ENCODE measurements at places on chromosomes 4 and X. TPM values are rescaled to one million over a fixed set of nuclear protein-coding genes. Genes with fewer than 3 reads are reported as not detected.

DNA sequence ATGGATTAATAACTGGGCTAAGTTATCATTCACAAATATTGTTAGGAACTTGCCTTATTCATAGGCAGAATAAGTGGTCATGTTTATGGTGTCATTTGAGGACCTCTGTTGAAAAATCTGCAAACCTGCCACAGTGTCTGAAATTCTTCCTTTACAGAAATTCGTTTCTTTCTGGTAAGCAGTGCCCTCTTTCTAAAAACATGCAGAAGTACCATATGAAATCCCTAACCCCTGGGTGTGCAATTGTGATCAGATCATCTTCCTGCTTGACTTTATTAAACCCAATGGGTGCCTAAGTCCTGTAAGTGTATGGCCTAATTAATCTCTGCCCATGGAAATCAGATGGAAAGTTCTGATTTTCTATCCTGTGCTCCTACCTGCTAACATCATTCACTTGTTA, 4.4 kb upstream of the HTATSF1 start:
- DNase-seq: no peak

GRCh38 chrX:67780694-67781109, 236.9 kb downstream of the AR start:
- no peak for DNase-seq

The TLL1 gene
- total RNA-seq: 7.2 TPM

- DNase-seq: no peak
Measured at GRCh38 chrX:33211356-33212260, at the start of gene DMD. Gene DMD (minus strand): TSS chrX:33211549. CDS start chrX:33211312, 237 bp downstream.

DNA sequence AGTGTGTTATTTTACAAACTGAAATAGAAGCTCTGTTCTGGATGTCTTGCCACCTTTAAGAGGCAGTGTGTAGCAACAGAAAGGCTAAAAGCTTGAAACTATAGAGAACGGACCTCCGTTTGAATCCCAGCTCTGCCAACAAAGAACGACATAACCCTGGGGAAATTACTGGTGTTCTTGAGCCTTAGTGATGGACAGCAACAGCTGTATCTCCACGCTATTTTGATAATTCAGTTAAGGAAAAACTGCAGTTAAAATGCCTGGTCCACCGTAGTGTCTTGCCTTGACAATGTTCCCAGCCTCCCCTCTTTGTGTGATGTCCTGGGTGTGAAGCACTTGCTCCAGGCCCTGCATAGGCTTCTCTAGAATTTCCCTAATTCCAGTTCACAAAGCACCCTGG, 256.8 kb upstream of the HS3ST1 start:
- DNase-seq: no peak

- DNase-seq: no peak
Measured at GRCh38 chr4:82865592-82865991, 25.4 kb downstream of the SEC31A start.

- DNase-seq: no peak
Measured at GRCh38 chr4:39702716-39703115, 4.8 kb downstream of the UBE2K start.

DNA sequence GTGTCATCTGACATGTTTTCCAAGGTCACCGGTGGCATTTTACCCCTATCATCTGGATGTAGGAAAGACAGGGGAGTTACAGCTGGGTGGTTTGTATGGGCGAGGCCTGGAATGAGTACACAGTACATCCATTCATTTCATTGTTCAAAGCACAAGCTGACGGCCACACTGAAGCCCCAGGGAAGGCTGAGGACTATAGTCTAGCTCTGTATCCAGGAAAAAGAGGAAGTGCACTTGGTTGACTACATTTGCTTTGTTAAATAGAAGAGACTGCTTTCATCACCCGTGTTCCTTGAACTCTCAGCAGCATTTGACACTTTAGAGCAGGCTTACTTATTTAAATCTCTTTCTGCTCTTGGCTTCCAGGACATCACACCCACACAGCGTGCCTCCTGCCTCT, 1041.0 kb upstream of the TENM3 start:
- no peak for DNase-seq

DNA sequence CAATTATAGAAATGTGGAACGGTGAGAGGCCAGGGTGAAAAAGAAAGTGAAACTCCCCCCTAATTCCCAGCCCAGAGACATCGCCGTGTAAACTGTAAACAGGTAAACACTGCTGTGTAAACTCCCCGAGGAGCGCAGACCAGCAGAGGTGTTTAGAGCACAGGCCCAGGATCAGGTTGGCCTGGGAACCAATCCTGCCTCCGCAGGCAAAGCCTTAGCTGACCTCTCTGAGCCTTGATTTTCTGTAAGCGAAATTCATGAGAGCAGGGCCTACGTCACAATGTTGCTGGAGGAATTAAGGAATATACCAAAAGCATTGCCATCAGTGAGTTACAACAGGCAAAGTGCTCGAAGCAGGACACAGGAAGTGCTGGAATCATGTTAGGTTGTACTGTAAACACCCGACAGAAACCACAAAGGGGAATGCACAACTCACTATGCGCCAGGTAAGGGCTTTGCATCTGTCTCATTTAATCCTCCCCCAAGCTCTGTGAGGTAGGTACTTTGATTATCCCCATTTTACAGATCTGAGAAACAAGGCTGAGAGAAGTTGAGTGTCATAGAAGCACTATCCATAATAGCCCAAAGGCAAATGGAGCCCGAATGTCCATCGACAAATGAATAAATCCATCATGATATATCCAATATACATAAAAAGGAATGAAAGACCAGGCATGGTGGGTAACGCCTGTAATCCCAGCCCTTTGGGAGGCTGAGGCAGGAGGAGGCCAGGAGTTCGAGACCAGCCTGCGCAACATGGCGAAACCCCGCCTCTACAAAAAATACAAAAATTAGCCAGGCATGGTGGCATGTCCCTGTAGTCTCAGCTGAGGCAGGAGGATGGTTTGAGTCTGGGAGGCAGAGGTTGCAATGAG, 30.7 kb upstream of the KIAA0232 start:
- DNase-seq: no peak

DNA sequence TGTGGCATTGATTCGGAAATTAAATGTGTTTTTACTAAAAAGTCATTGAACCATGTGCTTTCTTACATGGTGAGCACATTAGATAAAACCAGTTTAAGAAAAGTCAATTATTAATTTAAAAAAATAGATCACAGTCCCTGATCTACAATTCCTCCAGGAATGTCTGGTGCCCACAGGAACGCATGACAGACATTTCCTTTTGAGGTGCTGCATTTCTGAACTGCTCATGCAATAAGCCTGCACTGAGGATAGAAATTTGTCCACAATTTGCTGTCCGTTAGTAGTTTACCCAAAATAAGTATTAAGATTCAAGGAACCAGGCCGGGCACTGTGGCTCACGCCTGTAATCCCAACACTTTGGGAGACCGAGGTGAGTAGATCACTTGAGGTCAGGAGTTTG, 8.2 kb upstream of the ADAMTS3 start:
- no peak for DNase-seq

The GUCY1A1 gene
- total RNA-seq: 12.7 TPM

DNA sequence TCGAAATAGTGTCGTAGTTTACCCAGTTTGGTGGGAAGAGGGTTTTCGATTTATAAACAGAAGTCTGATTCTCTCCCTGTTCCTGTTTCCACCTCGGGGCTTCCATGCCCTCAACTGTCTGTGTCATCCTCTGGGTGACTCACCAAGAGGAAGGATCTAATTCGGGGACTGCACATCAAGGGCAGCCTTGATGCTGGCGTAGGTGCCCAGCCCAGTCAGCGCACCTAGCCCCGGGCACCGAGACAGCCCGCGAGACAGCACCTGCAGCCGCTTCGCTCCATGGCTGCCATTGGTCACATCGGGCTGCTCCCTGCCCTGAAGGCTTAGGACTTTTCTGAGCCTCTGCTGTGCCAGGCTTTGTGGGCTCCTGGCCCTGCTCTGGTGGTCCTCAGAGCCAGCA, 7.7 kb downstream of the ABCD1 start:
- no peak for DNase-seq

DNA sequence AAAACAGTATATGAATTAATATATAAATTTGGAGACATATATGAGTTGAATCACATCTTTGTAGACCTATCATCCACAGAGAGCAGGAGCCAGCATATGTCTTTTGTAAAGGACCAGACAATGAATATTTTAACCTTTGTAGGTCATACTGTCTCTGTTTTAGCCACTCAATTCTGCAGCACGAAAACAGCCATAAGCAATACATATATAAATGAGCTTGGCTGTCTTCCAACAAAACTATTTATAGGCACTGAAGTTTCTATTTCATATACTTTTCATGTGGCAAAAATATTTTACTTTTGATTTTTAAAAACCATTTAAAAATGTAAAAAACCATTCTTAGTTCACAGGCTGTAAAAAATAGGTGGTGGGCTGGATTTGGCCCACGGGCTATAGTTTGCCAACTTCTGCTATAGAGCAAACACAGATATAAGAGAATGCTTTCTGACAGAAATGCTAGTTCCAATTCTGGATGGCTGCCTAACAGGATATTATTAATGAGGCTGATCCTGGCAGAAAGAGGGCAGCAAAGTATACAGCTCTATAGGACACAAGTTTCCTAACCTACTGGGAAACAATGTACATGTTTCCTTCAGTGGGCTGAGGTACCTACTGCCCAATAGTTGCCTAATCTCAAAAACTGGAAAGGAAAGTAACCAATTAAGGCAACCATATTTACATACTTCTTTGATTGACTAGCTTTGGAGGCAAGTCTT, 58.1 kb upstream of the UCP1 start:
- DNase-seq: no peak

DNA sequence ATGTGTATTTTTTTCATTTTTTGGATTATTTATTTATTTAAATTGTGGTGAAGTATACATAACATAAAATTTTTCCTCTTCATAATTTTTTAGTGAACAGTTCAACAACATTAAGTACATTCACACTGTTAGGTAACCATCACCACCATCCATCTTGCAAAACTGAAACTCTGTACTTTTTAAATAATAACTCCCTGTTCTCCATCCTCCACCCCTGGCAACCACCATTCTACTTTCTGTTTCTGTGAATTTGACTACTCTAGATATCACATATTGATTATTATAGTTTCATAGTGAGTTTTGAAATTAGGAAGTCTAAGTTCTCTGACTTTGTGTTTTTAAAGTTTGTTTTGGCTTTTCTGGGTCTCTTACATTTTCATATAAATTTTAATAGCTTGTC, 89.3 kb upstream of the STX18 start:
- no peak for DNase-seq

GRCh38 chr4:165118256-165118909, 5.7 kb upstream of the TMEM192 start:
- DNase-seq: no peak

- DNase-seq: no peak
Measured at GRCh38 chr4:51845711-51846110, 2.8 kb downstream of the DCUN1D4 start.

The FAM149A gene
- 10.1 TPM for total RNA-seq

DNA sequence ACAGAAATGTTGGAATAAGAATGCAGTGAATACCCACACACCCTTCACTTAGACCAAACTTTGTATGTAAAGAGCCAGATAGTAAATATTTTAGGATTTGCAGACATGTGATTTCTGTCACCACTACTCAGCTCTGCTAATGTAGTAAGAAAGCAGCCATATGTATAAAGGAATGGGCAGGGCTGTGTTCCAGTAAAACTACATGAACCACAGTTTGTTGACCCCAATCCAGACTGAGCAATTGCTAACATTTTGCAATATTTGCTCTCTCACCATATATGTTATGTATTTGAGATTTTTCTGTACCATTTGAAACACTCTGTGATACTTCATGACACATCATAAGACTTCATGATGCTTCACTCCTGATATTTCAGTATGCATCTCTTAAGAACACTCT, 32.0 kb upstream of the TBC1D1 start:
- no peak for DNase-seq

The CSAG3 gene
- total RNA-seq: not detected

- DNase-seq: no peak
Measured at GRCh38 chr4:83010111-83010521, 507 bp downstream of the LIN54 start.

DNA sequence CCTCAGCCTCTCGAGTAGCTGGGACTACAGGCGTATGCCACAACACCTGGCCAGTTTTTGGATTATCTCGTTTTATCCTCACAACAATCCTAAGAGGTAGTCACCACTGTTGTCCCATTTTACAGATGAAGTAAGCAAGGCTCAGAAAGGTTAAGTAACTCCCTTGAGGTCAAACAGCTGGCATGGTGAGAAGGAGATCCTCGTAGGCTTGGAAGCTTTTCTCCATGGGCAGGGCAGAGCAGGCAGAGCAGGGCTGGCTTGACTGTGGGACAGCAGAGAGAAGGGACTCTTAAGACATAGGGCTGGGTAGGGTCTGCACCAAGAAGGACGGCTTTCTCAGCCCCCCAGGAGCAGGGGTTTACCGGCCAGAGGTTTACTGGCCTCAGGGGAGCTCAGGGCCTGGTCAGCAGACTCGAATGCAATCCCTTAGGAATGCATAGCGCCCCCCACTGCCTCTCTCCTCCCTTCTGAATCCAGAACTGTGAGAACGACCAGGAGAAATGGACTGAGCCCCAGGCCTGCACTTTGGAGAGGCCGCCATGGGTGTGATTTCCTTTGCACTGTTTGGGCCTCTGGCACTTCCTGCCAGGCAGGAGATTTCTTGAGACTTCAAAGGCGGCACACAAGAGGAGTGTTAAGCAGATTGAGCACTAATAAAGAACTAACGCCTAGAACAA, 14.0 kb upstream of the CDKN2AIP start:
- DNase-seq: peak; percentile 64

The FMR1NB gene
- total RNA-seq: not detected

- no peak for DNase-seq
Measured at GRCh38 chrX:63929608-63930007, 144.6 kb upstream of the ARHGEF9 start.

- DNase-seq: no peak
Measured at GRCh38 chrX:49303346-49303745, at the start of gene GAGE10. Gene GAGE10 (plus strand): TSS chrX:49303646. CDS start chrX:49304860, 1,214 bp downstream.

- no peak for DNase-seq
Measured at GRCh38 chr4:114040319-114041116, 61.1 kb upstream of the ARSJ start.

- DNase-seq: no peak
Measured at GRCh38 chrX:102599951-102600579, 750 bp downstream of the ARMCX5 start.

All from mesenteric fat pad (tissue), 1 donor.